ENCODE measurements at places on chromosomes 4 and X.

- no peak for DNase-seq
Measured at GRCh38 chr4:139315221-139315675, 13.0 kb upstream of the NDUFC1 start.

DNA sequence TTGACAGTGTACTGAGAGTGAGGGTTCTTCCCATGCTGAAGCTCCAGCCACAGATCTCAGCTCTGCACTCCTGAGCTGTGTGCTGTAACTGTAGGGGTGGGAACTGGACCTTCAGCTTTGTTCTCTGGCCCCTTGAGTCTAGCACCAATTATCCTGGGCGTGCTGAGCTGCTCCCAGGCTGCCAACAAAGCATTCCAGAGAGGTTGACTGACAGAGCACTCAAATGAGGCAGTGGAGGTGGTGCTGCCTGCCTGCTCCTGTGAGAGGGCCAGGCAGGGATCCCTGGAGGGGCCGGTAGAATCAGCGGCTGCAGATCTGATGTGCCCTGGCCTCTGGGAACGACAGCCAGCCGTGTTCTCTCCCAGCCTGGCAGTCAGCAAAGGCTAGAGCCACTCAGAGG lies 375.7 kb upstream of the AADAT start:
- no peak for DNase-seq

GRCh38 chr4:21806991-21807390 lies 141.6 kb downstream of the KCNIP4 start:
- DNase-seq: no peak

DNA sequence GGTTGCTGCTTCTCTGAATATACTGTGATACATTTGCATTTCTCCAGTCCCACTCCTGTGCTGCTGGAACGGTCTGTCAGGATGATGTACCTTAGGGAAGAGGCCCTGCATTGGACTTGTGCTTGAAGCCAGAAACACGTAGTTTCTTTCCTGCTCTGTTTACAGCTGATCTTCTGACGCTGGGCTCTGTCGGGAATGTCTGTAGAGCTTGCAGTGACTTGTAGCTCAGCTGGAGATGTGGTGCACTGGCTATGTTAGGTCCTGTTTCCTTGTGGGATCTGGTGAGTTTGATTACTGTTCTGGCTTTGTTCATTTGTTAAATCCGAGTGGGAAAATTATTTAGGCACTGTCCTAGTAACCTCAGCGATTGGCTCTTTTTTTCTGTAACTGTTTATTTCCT lies 137.2 kb upstream of the WDR1 start:
- no peak for DNase-seq

- no peak for DNase-seq
Measured at GRCh38 chr4:164212134-164212533, 541.8 kb upstream of the SMIM31 start.

GRCh38 chr4:140996766-140997165 lies 136.5 kb downstream of the RNF150 start:
- DNase-seq: peak; percentile 89

GRCh38 chrX:39149761-39150160 lies 348.5 kb downstream of the MID1IP1 start:
- peak; percentile 34 for DNase-seq

DNA sequence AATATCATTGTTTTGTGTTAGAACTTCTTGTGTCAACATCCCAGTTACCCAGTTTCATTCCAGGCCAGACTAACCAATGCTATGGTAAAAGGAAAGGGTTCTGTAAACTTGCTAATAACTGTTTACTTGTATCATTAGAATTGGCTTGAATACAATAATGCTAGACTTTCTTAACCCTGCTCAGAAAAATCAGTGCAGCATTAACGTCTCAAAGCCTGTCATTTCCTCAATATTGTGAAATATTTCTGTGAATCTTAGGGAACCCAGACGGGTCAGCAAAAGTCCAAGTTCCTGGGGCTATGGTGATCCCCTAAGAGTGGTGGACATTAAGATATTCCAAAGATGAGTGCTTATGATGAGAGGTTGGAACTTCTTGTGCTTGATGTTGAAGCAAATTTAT lies 541.2 kb upstream of the MAGEB18 start:
- DNase-seq: no peak

DNA sequence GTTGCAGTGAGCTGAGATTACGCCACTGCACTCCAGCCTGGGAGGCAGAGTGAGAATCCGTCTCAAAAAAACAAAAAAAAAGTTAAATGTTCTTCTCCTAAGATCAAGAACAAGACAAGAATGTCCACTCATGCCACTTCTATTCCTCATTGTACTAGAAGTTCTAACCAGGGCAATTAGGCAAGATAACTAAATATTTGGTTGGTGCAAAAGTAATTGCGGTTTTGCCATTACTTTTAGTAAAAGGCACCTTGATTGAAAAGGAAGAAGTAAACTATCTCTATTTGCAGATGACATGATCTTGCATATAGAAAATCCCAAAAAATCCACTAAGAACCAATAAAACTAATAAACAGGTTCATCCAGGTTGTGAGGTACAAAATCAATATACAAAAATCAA lies 24.0 kb upstream of the SLC7A3 start:
- DNase-seq: no peak

GRCh38 chr4:81808011-81808672 lies 336.4 kb upstream of the RASGEF1B start:
- DNase-seq: no peak

GRCh38 chr4:41156574-41156973 lies 57.8 kb downstream of the APBB2 start:
- peak; percentile 78 for DNase-seq

DNA sequence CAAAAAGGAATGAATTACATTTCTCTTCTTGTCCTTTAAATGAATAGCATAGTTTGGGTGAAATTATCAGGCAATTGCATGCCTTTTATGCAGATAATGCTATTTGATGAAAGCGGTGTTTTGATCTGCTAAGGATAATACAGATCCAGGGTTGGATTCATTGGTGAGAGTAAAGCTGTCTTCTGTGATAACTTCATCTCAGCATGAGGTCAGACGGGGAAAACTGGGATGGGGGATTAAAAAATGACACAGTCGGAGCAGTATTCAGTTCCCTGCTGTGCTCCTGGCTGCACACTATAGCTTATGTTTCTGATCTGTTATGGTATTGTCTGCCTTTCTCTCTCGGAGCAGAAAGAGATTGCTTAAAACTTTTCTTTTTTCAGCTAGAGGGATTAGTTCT lies 105.9 kb upstream of the TENM3 start:
- peak; percentile 65 for DNase-seq

DNA sequence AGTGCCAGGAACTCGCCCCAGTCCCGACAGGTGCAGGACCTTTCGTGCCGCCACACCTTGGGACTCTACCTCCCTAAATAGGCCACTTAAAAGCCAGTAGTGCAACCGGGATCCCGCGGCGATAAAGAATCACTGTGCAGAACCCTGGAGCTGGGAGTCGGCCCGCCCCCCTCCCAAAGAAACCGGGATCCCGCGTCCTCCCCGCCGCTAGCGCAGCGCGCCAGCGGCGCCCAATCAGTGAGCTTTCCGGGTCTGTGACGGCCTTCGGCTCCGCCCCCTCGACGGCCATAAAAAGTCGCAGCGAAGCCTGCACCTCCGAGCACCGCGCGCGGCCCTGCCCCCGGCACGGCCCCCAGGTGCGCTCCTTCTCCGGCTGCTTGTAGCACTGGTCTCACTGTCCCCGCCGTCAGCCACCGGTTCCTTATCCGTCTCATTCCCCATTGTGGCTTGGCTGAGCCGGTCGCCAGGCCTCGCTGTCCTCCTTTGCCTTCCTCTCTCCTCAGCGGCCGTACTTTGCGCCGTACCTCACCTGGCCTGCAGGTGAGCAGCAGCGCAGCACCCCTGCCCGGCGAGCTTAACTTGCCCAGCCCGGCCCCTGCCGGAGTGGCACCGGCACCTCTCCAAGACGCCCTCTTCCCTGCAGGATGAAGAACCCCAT lies at the start of gene LRAT:
Gene LRAT, plus strand, starts transcription at position 318 of the 658 bp plus-strand sequence. Its CDS starts 327 bp downstream, at position 645.
- DNase-seq: no peak

- DNase-seq: no peak
Measured at GRCh38 chrX:83469551-83469950, 38.5 kb upstream of the POU3F4 start.

GRCh38 chr4:89305712-89306437 lies 1.7 kb downstream of the GPRIN3 start:
- no peak for DNase-seq

DNA sequence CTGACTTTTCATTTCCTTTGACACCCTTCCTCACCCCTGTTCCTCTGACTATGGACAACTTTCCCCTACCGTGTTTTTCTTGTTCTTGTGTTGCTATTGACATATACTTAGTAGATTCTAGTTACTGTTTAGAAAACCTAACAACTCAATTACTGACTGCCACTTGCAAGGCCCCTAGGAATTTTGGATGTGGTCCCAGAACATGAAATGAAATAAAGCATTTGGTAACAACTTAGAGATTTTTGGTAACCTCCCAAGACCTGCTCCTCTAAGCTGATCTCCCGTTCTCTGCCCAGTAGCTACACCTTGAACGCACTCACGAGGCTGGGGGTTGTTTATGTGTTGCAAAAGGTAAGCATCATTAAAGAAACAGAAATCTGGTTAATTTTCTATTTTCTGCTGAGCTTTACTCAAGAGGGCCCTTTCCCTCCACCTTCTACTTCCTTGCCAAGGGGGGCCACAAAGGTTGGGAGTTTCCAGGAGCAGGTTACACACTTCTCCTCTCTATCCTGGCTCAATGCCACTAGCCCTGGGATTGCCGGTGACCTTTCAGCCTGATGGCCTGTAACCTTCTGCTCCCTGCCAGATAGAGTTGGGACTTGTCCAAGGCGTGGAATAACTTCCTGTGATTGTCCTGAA lies 20.5 kb downstream of the GAB3 start:
- DNase-seq: peak; percentile 81

DNA sequence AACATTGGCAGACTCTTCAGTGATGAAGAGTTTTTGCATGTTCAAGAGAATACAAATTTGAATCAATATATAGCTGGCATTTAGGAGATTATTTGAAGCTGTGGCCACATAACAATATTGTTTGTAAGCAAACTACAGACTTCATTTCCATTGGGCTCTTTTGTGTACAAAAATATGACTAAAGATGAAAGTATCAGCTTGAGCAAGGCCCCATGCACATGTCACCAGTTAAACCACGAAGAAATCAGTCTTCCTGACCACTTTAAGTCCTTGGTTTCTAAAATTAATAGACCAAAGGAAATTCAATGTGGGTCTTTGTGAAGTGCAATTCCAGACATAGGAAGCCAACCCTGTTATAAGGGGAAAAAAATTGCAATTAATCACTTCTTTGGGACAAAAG lies 1664.6 kb upstream of the ADGRL3 start:
- no peak for DNase-seq

DNA sequence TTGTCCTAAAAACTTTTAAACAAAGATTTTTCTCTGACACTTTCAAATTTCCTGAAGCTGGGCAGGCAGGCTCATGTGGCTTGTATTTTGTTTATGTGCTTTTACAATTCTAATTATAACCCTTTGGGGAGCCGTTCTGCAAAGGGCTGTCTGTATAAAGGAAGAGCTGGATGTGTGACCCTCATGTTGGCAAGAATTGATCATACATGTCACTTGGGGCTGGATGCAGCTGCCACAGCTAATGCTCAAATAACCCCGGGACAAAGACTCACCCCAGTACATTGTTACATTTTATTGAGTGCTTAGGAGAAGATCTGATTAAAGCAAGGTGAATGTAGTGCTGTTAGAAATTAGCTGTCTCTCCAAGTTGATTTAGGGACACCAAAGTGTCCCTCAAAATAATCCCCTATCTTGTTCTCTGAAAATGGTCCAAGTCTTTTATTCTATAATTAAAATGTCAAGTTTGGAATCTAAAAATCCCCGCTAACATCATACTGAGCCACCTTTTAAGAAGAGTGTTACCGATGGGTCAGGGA lies 13.0 kb upstream of the DAPP1 start:
- DNase-seq: no peak

- DNase-seq: no peak
Measured at GRCh38 chrX:70621743-70622142, 177.1 kb downstream of the DLG3 start.

DNA sequence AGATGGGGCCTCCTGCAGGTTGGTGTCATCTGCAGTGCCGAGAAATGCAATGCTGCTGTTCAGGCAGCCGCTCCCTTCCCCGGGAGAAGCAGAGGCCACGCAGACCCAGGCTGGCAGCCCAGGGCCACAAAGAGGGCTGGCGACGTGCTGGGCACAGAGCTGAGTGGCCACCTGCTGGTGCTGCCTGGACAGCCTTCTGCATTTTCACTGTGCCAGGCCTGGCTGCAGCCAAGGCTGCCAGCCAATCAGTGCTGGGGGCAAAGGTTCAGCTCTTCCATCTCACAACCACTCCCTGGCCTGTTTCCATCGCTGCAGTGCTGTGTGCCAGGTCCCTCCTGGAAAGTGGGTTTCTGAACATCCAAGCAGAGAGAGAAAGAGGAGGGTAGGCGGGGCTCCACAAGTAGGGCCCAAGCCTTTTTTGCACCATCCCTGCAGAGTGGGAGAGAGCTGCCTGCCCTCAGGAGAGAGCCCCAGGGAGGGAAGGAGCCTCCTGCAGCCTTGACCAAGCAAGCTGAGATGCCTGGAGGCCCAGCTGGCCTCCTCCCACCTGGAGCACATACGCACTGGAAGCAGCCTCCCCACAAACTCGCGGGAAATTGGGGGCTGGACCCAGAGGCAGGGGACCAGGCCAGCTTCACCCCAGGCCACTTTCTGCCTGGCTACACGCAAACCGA lies 20.1 kb downstream of the ADRA2C start:
- no peak for DNase-seq

DNA sequence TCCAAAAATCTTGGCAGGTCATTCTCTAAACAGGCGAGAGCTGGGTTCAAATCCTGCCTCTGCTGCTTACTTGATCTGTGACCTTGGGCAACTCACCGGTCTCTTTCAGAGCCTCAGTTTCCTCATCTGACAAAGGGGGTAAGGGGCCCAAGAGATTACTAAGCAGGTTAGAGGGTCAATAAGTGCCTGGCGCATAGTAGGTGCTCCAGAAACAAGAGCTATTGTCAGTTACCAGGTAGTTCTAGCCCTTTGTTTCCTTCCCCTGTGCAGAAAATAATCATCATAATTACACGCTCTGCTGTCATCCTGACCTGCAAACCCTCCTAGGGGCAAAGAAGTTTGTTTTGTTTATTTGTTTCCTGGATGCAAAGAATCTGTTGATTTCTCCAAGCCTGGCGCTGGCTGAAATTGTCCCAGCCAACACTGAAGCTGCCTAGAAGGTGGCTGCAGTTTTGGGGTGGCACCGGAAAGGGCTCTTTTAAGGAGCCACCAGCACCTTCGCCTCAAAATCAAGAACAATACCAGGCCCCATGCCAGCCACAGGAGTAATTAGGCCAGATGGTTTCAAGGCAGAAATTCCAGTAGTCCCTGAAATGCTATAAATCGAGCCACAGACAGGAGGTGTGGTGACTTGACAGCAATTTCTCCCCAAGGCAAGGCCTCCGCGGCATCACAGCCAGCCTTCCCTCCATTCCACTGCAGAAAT lies 10.2 kb upstream of the KIAA0232 start:
- peak; percentile 34 for DNase-seq

GRCh38 chrX:17968367-17968766 lies 107.3 kb upstream of the RAI2 start:
- DNase-seq: no peak

DNA sequence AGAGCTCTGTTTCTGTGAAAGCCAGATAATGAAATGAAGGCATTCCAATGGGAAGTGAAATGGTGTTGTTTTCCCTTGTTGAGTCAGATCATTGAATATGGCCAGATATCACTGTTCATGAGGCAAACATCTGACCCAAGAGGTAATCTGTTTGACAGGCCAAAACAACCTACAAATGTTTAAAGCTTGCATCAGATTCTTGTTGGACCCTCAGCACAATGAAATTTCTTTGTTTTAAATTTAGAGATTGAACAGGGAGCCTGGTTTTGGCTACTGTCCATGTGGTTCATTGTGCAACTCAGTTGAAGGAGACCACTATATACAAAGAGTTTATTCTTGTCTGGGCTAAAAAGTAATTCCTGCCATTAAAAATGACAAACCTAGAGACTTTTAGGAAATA lies 159.1 kb downstream of the AFF2 start:
- peak; percentile 31 for DNase-seq

GRCh38 chr4:120749445-120750151 lies 172.9 kb downstream of the PRDM5 start:
- DNase-seq: no peak
